ENCODE measurements at places on chromosomes 6 and 20. TPM values are rescaled to one million over a fixed set of nuclear protein-coding genes. Genes with fewer than 3 reads are reported as not detected.

Gene SMLR1
- total RNA-seq: not detected

Gene DCDC2
- 0.05 TPM for total RNA-seq

Gene ZNF337
- total RNA-seq: 9.1 TPM

Gene GSTA3
- total RNA-seq: not detected

Gene FLRT3
- 3.1 TPM for total RNA-seq
